Brain microvascular endothelial cell (primary cell): ENCODE measurements at places on chromosomes 13 and 19.
A peak's percentile ranks its signal among the peaks of the same experiment; 100 is the strongest.

- no peak for DNase-seq
Measured at GRCh38 chr13:49125964-49126524, 94.1 kb upstream of the MLNR start.

DNA sequence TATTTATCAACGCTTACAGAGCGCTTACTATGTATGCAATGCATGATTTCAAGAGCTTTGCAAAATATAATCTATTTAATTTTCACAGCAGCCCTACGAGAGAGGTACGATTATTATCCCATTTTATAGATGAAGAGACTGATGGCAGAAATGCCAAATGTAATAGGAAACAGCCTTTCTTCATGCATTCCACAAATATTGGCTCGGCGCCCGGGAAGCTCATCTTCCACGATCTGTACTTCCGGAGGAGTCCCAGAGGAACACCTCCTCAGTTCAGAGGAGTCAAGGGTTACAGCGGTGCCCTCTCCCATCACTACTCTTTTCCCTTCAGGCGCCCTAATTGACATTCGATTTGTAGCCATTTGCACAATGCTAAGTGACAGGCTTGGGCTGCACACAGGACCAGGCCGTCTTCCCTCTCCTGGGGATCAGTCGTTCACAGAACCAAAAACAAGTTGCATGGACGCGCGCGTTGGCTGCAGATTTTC lies 1.1 kb upstream of the ARHGAP35 start:
- DNase-seq, result peak; percentile 71

GRCh38 chr13:36067746-36068381 lies 63.3 kb downstream of the DCLK1 start:
- no peak for DNase-seq

DNA sequence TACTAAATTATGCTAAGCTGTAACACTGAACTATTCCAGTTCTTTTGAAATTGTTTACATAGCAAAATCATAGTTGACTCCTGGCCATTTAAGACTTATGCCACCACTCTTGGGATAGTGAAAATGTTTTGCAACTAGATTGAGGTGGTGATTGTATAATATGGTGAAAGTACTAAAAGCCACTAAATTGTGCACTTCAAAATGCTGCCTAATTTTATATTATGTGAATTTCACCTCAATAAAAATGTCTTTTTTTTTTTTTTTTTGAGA lies 5.0 kb upstream of the SAE1 start:
- no peak for DNase-seq

DNA sequence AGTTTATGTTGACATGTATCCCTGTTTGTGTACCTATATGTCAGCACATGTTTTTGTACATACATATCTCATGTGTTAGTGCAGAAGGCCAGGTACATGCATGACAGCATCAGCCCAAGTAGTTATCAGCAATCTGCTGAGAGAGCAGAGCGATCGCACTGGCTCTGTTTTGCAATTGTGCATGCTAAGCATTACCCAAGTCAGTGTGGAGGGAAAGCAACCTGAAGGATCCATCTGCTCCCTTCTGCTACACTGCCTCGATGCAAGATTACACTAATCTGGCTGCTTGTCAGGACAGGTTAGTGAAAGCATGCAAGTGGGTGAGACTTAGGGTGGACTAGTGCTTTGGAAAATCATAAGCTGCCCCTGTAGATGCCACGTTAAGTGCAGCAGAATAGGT lies 211.8 kb downstream of the PCCA start:
- DNase-seq, result no peak

DNA sequence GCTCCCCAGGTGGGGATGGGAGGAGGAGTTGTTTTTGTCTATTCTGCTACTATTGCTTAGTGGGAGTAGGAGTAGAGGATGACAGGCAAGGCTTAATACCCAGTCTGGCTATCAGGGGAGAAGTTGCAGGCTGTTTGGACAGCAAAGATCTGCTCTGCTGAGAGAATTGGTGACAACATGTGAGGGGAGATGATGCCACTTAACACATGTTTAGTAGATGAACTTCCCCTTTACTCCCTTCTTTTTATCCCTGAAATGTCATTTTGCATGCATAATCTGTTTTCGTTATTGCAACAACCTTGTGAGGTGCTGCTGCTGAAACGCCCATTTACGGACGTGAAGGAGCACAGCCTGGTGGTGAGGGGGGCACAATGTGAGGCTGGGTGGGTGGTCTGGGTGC lies 3.0 kb upstream of the CYP4F12 start:
- no peak for DNase-seq

- DNase-seq, result no peak
Measured at GRCh38 chr13:24985107-24985506, 110.8 kb upstream of the PABPC3 start.

DNA sequence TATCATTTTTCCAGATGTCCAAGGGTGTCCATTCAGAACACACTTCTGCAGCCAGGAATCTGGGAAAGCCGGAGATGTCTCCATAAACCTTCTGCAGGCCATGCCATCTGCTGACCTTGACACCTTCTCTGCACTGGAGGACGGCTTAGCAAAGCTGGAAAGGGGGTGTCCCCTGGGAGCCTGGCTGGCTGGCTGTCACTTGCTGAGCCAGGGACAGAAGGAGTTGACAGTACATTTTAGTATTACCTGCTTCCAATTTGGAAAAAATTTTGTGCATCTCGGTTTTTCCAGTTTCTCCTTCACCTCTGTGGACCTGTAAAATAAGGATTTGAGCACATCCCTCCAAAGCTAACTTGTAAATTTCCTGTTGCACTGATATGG lies 8.1 kb upstream of the CHST8 start:
- no peak for DNase-seq

DNA sequence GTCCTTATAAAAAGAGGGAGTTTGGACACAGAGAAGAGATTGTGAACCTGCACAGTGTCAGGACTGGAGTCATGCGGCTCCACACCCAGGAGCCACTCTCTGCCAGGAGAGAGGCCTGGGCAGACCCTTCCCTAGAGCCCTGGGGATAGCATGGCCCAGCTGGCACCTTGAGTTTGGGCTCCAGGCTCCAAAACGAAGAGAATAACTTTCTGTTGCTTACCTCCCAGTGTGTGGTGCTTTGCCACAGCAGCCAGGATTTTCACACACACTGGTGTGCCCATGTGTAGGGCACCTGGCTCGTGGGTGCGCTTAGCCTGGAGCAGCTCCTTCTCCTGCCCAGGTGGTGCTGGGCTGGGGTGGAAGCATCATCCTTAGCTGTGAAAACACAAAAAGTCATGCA lies 344.3 kb downstream of the TEX29 start:
- no peak for DNase-seq

DNA sequence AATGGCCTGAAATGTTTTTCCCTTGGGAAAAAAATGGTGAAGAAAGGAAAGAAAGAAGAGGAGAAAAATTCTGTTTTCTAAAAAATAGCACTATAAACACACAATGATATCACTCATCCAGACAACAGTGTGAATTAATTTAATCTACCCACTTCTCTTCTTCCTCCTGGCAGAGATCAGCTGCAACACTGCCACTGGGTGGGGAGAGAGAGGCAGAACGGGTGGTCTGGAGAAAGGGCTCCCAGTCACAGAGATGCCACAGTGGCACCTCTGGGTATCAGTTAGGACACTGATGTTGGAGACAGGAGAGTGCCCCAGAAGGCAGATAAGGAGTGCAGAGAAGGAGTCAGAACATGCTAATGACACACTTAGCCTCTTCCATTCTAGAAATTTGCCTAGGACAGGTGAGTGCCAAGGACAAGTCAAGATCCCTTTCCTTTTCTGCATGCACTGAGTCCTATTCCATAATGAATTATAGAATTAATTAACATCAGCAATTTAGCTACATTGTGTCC lies 168.6 kb downstream of the SUCLA2 start:
- no peak for DNase-seq

GRCh38 chr13:95146486-95146885 lies 154.8 kb downstream of the ABCC4 start:
- no peak for DNase-seq

- no peak for DNase-seq
Measured at GRCh38 chr13:24065176-24065575, 95.3 kb upstream of the SPATA13 start.

- DNase-seq, result no peak
Measured at GRCh38 chr19:9130965-9131364, 4.2 kb upstream of the OR7G3 start.

- DNase-seq, result no peak
Measured at GRCh38 chr13:56247692-56248091, 893.0 kb upstream of the PRR20A start.

- DNase-seq, result no peak
Measured at GRCh38 chr13:100536643-100537180, 51.9 kb downstream of the GGACT start.

DNA sequence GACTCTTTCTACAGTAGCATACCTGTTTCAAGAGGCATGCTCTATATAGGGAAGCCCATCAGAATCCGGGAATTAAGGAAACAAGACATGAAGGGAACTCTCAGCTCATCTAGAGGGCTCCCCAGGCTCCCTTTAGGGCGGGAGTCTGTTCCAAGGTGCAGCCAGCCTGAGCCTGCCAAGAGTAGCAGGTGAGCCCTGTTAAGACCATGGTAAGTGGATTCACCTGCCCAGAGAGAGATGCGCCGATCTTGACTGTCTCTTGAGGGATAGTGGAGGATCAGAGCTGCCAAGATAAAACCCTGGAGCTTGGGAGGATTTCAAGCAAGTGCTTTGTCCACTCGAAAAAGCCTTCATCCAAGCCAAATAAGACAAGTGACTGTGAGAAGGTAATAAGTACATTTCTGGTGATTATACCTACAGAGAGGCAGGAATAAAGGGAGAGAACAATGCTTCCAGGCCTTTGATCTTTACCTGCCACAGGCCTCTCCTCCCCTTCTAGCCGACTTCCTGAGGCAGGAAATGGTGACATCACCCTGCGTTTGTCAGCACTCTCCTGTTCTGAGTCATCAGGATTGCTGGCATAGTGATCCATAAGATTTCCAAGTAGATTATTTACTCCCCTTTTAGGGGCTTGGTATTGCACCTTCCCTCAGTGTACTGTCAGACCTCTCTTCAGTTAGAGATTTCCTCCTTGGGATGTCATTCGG lies 31.5 kb downstream of the KLF5 start:
- peak; percentile 78 for DNase-seq

GRCh38 chr13:46861959-46862358 lies 34.9 kb downstream of the HTR2A start:
- no peak for DNase-seq

- no peak for DNase-seq
Measured at GRCh38 chr13:114055766-114056165, 76.7 kb downstream of the RASA3 start.

GRCh38 chr19:54674021-54674617 lies 11.3 kb downstream of the LILRB4 start:
- DNase-seq, result no peak

DNA sequence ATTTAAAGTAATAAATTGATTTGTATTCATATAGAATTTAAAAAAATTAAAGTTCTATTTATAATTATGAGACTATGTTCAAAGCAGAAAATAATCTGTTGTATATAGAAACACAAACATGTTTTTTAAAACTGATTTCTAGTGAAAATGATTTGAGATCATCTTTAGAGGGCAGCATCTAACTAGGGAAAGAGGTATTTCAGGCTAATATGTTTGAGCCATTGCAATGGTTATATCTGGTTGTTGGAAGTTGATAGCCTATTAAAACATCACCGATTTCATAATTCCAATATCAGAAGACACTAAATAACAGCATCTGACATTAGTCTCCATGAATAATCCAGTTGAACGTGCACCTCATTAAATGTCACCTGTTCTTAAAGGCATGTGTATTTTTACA lies 79.8 kb upstream of the SLITRK6 start:
- DNase-seq, result no peak

DNA sequence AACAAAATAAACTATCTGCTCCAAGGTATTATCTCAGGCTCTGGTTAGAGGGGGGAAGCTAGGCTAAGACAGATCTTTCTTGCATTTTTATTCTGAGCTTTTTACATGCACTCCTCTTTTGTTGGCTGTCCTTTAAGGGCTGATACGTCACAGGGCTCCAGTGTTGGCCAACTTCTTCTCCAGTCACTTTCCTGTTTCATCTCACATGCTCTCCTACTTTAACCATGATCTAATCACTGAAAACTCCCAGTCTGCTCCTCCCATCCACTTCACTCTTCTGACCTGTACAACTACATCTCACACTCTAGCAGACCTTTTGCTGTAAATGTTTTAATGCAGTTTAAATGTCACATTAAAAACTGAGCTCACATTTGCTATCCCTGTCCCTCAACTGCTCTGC lies 510.0 kb upstream of the KLF12 start:
- peak; percentile 21 for DNase-seq

DNA sequence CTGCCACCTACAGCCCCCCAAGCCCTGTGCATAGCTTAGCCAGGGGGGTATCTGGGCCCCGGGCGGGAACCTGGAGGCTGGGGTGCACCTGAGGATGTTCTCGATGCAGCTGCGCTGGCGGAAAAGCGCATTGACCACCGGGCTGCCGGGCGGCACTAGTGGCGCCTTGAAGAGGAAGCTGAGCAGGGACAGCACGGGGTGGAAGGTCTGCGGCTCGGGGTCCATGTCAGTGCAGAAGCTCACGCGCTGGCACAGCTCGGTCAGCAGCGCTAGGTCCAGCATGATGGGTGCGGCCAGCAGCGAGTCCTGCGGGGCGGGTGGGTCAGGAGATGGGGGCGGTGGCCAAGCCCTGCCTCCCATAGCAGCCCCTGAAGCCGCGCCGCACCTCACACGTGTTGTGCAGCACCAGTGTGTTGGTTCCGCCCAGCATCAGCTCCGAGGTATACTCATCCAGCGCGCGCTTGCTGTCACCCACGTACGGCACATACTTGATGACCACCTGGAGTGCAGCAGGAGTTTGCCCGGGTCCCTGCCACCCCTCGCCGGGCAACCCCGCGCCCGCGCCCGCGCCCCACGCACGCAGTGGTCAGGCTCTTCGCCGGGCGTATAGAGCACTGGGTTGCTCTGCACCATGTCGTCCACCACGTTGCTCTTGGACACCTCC lies 2.6 kb downstream of the ISYNA1 start:
- DNase-seq, result no peak

DNA sequence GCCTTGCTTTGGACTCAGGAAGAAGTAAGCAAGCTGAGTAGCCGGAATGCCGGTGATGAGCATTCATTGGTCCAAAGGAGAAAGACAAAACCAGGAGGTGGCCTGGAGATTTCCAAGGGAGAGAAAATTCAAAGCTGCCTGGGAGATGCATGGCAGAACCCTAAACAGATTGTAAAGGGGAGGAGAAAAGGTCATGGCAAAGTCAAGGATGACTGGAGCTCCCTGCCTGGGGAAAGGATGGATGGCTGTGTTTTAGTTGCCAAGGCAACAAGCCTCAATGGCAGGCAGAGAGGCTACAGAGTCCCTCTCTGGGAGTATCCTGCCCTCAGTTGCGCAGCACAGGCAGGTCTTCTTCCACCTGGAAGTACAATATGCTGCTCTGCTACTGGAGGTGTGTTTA lies 134.0 kb downstream of the ENOX1 start:
- no peak for DNase-seq

DNA sequence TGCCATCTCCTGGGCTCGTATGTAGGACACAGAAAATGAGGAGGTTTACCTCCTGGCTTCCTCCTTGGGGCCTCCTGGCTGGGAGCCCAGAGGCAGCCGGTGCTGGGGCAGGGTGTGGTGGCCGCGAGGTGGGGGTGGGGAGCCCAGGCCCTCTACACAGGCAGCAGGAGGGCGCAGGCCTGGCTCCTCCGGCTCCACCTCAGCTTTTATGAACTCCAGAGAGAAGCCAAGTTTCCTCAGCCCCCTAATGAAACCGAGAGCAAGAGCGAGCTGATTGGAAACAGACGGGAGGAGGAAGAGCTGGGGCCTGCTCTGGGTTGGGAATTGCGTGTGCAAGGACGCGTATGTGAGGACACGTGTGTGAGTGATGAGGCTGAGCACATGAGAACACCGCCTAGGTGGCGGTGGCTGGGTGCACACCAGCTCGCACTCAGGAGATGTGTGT lies 23.1 kb downstream of the LYL1 start:
- DNase-seq, result no peak

GRCh38 chr19:29259867-29260281 lies 46.9 kb upstream of the UQCRFS1 start:
- DNase-seq, result no peak
